Stimulated activated CD8-positive, alpha-beta memory T cell treated with anti-CD3 and anti-CD28 coated beads, Interleukin-2, amount 100 ng/mL, for 48 hours (primary cell): ENCODE measurements at places on chromosomes 1 and 21.

DNA sequence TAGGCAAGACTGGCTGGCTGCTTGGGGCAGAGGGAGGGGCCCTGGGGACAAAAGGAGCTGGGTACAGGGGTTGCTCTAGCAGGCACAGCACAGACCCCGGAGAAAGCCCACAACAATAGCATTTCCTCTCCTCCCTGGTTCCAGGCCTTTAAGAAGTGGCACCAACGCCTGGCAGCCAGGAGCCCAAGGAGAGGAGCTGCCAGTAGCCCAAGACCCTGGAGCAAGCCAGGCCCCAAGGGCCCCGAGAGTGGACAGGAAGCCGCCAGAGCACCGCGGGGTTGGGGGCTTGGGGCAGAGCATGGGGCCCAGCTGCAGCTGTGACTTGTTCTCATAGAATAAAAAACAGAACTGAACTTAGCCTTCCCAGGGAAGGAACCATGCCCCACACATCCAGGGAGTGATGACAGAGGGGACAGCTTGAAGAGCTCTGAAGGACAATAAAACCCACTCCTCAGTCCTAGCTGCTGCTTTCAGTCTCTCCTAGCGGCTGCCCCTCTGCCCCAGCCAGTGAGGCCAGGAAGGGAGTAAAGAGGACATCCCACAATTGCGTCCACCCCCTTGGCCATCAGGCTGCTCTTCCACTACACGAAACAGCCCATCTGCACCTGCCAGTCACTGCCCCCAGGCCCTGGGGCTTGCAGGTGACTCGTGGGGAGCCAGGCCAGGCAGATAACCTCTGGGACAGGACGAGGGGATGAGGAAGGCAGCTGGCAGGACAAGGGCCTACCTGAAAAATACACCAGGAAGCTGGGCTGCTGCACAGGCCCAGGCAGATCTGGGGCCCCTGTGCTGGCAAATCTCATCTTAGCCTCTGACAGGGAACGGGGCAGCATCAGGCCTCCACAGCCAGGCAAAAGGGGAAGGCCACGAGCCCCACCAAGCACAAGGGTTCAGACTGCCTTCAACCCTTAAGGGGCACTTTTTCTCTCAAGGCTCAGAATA is 16.4 kb downstream of the MTHFR start:
- no peak for DNase-seq

GRCh38 chr1:221344693-221345092 is 397.2 kb downstream of the DUSP10 start:
- DNase-seq: no peak

DNA sequence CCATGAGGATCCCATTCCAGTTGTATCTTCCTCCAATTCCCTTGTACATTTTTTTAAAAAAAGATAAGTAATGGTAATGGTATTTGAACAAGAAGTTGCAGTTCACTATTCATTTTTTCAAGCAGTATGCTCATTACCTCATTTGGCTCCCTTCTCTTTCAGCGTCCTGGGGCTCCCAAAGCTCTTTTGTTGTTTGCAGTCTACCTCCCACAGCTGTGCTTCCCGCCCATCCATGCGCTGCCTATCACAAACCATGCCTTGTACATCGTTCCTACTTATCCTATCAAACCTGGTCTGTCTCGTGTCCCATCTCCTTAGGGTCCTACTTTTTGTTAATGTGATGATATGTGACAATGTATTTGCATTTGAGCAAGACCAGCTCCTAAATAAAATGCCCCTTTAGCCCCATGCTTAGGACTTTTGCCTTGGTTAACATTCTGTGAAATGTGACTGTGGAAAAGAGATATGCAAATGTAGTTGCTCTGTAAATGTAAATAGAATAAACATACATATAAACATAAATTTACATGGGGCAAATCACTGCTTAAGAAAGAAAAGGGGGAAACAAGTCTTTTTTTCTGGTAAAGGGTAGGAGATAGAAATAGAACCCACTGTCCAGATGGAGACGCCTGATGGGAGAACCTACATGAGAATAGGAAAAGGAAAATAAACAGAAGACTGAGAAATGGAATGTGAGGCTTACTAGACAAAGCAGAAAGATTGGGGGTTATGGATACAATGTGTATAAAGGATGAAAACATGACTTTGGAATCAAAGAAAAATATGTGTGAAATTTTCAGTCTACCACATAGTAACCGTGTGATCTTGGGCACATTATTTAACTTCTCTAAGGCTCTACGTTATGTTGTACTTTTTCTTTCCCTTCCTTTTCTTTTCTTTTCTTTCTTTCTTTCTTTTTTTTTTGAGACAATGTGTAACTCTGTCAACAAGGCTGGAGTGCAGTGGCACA is 59.8 kb upstream of the PLXNA2 start:
- no peak for DNase-seq

DNA sequence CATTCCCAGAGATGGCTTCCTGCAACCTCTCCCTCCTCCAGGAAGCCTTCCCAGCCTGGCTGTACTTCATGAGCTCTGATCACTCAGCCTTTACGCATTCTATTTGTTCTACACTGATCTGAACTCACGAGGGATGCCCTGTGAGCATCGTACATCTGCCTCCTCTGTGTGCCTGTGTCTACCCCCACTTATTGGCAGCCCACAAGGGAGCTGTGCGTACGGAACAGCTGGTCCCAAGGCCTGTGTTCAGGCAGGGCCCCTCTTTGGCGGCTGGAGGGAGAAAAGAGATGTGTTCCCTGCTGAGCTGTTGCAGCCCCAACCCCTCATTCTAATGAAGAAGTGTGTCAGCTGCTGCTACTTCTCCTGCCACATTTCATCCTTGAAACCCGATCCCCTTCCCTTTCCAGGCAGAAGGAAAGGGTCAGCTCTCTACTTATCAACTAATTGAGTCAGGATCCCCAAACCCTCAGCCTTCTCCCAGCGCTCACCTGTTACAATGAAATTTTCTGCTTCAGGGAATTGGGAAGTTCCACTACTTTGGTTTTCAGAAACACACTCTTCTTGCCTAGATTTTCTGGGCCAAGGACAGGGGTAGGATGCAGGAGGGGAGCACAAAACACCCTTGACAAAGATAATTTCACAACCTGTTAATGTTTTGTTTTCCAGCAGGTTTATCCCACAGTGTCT is 3.2 kb downstream of the INKA2 start:
- no peak for DNase-seq

DNA sequence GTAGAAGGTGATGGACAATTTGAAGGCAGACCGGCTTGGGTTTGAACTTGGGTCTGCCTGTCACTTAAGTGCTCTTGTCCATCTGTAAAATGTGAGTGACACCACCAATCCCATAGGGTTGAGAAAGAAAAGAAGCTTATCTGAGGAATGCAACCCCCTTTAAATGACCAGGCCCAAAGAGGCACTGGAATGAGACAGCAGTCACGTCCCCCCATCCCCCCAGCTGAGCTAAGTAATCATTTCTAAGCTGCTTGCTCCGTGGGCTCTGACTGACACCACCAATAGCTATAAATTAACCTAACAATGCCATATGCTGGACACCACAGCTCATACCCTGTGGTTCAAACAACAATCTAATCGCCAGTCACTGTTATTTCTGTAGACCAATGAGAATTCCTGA is 15.1 kb downstream of the LCA5L start:
- DNase-seq: no peak

GRCh38 chr1:211704543-211704942 is 29.1 kb upstream of the NEK2 start:
- no peak for DNase-seq

DNA sequence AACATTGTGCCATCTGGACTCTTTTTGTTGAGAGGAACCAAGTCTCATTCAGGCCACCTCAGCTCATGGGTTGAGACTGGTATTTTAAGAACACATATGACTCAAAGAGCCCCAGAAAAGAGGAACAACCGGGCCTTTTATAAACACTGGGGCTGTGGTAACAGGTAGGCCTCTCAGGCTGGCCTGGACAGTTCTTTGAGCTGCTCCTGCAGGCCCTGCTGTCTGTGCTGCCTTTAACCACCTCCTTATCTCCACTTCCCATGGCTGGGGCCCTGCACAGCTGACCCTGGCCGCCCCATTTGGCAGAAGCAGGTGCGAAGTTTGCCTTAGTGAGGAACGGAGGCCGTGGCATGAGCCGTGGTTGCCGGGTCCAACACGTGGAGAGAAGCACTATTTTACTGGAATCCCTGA is 163.3 kb downstream of the RHOU start:
- DNase-seq: no peak

DNA sequence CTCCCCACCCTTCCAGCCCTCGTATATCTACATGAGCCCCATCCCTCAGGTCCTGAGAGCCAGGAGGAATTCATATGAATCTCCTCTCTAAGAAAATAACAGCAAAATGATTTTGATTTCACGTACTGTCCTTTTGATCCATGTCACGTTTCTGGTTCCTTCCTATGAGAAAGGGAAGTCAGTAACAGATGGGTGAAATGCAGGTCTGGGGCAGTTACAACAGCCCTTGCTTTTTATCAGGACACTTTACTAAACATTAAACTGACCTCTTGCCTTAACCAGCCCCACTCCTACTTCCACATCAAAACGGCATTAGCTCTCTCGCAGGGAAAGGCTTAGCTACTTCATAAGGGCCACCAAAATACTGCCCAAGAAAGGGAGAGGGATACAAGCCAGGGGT is 59.0 kb downstream of the SPATA46 start:
- DNase-seq: no peak

DNA sequence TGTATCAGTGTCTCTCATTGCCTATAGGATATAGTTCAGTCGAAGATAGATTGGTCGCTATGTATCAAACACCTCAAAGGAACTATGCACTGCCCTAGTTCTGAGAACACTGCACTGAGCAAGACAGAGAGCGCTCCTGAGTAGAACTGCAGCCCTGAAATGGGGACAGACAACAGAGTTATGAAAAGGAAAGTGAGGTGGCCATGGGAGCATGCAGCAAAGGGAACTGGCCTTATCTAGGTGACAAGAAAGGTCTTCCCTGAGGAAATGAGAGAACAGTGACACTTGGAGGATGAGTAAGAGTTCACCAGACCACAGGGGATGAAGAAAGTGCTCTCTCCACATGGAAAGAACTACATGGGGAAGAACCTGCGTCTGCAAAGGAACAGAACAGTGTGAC is 7.5 kb upstream of the G0S2 start:
- DNase-seq: no peak

DNA sequence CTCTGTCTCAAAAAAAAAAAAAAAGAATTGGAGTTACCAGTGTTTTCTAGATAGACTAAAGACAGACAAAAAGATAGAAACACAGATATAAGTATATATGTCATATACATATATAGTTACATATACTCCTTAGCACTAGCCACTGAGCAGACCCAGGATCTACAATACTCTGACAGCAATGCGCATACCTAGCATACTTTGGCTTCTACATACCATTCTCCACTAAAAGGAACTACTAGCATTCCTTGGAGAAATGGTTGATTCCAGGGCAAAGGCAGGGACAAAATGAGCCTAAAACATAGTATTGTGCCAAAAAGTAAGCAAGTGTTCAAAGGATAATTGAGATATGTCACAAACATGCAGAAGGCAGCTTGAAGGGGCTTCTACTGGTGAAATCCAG is 22.7 kb downstream of the SYNJ1 start:
- no peak for DNase-seq

GRCh38 chr1:33721301-33721815 is 142.5 kb upstream of the HMGB4 start:
- DNase-seq: no peak

DNA sequence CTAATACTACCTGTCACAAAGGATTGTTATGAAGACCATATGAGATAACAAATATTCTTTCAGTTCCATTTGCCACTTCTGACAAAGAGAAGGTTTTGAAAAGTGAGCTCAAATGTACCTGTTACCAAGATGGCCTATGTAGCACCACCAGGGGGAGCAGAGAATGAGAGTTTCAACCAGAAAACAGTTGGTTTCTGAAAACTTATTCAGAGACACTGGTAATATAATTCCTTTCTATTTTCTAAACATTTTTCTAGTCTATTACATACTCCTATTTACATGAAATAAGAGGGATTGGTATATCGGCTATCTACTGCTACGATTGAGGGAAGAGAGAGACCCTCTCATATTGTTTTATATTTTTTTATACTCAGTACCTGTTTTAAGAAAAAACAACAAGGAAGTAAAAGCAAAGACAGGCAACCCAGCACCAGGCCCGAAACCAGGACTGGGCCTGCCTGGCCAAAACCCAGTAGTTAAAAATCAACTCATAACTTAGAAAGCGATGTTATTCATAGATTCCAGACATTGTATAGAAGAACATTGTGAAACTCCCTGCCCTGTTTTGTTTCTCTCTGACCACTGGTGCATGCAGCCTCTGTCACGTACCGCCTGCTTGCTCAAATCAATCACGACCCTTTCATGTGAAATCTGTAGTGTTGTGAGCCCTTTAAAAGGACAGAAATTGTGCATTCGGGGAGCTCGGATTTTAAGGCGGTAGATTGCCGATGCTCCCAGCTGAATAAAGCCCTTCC is 48.3 kb downstream of the IL23R start:
- no peak for DNase-seq

- DNase-seq: no peak
Observed at GRCh38 chr1:3639397-3639911, 10.4 kb downstream of the WRAP73 start.

- DNase-seq: no peak
Observed at GRCh38 chr1:195851804-195852203, 756.4 kb downstream of the KCNT2 start.

GRCh38 chr1:29603622-29604021 is 367.3 kb downstream of the PTPRU start:
- no peak for DNase-seq

GRCh38 chr1:12629985-12630760 is 12.2 kb upstream of the DHRS3 start:
- DNase-seq: no peak

GRCh38 chr1:51551848-51552296 is 32.8 kb upstream of the EPS15 start:
- DNase-seq: no peak

- DNase-seq: no peak
Observed at GRCh38 chr1:21304488-21304887, 14.2 kb upstream of the ECE1 start.

- no peak for DNase-seq
Observed at GRCh38 chr1:18705811-18706210, 75.2 kb downstream of the PAX7 start.

DNA sequence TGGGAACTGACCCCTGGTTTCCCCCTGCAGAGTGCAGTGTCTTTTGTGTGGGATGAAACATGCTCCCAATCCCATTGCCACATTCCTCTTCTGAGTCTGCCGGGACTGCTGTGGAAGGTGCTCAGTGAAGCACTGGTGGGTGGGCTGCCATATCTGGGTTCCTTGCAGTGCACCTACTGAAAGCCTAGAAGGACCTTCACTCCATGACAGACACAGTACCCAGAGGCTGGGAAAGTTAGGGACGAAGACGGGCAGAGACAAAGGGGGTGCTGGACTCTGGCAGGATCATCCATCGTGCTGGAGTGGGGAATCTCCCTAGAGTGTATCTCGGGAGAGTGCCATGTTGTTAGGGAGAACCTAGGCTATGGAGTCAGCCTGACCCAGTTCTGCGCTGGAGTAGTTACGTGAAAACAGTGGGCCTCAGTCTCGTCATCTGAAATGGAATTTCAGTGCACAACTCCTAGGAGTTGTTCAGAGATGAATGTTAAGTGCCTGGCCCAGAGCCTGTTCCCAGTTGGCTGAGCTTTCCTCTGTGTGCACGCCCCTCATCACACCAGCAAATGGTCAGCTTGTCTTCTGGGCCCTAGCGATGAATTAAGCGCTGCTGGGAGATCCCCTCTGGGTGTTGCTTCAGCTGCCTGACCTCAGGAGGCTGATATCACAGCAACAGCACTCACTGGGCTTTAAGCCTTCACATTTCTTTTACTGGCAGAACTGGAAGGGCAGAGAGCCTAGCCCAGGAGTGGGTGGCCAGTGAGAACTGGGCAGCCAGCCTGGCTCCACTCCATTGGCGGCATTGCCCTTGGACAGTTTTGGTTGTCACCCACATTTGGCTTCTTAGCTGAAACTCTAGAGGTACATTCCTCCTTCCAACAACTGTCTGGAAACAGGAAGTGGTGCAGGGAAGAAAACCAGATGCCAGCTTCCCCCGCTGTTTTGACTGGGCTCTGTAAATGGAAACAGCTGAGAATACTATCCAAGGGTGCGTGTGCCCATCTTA is 479.8 kb upstream of the VAMP3 start:
- no peak for DNase-seq
